ENCODE measurements at places on chromosomes 7 and 10.

DNA sequence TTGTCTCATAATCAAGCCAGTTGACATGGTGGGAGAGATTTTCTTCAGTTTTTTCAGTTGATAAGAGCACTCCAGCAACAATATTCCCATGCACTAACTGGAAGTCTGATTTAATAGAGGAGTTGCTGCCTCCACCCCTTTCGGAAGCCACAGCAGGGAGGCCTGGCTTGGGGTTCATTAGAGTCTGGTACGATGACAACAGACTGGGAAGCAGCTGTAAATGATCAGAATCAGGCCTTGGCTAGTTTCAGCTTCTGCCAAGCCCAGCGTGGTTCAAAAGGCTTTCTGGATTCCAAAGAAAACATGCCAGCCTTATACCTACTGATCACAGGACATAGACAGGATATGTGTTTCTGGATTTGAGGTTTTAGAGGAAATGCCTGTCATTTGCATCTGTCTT, 274.0 kb downstream of the CSTF2T start:
- DNase-seq: no peak

- no peak for DNase-seq
These were observed 142.5 kb downstream of the RNF216 start for GRCh38 chr7:5638994-5639393.

DNA sequence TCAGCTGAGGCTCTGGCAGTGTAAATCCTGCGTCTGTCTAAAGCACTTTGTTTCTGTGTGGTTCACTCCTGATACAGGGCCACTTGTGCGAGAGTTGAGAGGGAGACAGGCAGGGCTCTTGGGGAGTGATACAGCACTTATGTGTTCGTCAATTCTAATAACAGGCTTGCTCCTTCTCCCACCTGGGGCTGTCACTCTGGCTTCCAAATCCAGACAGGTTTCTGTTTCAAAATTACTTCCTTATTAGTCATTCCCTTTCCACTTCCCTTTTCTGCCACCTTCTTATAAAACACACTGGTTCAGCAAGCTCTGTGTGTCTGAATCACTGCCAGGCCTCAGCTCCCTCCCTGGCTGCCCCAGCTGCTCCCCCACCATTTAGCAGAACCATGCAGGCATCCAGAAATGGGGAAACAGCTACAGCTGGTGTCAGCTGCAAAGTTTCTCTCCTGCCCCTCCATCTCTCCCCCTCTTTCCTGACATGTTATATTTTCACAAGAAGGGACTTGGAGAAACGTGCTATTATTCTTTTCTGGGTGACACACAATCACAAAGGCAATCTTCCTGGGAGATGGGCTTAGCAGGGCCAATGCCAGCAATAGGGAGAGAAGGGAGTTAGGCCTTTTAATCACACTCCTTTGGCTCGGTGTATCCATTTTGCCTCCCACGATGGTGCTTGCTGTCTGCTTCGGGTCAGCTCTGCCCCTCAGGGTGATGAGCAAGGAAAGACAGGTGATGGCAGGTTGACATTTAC, 58.4 kb upstream of the ZNRF2 start:
- DNase-seq: peak; percentile 61

DNA sequence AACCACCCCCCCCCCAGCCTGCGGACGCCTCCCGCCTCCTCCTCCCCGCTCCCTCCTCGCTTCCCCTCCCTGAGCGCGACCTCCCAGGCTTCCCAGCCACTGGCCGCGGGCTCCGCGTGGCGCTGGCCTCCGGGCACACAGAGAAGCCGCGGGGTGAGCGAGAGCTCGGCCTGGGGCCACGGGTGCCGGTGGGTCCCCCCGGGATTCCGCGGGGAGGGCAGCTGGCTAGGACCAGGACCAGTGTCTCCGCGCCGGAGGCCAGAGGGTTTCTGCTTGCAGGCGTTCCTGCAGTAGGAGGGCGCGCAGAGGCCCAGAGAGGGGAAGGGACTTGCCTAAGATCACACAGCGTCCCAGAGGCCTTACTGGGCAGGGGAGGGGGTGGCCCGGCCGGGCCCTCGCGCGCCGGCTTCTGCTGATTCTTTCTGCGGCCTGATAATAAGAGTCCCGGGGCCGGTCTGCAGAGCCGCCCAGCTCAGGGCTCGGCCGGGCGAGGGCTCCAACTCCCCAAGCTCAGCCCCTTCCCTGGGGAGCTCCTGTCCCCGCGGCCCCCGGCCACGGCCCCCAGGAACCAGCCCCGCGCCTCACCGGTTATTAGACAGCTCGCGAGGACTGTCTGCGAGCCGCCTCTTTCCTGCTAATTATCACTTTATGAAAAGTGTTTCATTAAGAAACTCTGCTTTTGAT, 10.1 kb downstream of the UNCX start:
- DNase-seq: no peak

DNA sequence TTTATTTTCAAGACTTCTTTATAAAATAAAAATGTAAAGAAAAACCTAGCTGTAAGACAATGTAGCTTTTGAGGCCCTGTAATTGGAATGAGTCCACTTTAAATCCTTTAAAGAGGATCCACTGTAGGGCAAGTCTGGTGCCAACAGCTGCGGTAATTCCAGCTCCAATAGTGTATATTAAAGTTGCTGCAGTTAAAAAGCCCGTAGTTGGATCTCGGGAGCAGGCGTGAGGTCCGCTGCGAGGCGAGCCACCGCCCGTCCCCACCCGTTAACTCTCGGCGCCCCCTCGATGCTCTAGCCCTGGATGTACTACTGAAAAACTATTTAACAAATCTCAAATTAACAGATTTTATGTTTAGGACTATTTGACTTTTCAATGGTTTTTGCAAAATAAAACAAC, 414.7 kb upstream of the SEMA3C start:
- DNase-seq: no peak

- peak; percentile 55 for DNase-seq
These were observed 99.6 kb upstream of the DIP2C start for GRCh38 chr10:788796-789748.

- no peak for DNase-seq
These were observed 91.3 kb downstream of the CYTH3 start for GRCh38 chr7:6181136-6181535.

DNA sequence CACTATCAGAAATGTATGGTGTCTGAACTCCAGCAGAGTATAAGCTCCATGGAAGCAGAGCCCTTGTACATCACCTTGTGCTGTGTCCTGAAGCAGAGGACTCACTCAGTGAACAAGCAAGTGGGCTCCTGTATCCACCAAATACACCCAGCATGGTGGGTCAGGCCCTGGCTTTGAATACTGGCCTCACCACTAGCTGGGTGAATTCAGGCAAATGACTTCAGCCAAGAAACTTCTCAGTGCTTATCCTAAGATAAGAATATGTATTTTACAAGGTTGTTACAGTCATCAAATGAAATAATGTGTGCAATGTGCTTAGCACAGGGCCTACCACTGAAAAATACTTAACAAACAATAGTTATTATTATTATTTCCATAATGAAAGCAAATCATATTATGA, 62.6 kb downstream of the CALD1 start:
- no peak for DNase-seq

GRCh38 chr7:158698657-158699195, 5.9 kb downstream of the NCAPG2 start:
- DNase-seq: no peak

- no peak for DNase-seq
These were observed 54.1 kb downstream of the KIAA1217 start for GRCh38 chr10:24262929-24263590.

GRCh38 chr10:24448351-24448999, 239.5 kb downstream of the KIAA1217 start:
- DNase-seq: no peak

- no peak for DNase-seq
These were observed 73.1 kb downstream of the LANCL2 start for GRCh38 chr7:55438085-55438756.

DNA sequence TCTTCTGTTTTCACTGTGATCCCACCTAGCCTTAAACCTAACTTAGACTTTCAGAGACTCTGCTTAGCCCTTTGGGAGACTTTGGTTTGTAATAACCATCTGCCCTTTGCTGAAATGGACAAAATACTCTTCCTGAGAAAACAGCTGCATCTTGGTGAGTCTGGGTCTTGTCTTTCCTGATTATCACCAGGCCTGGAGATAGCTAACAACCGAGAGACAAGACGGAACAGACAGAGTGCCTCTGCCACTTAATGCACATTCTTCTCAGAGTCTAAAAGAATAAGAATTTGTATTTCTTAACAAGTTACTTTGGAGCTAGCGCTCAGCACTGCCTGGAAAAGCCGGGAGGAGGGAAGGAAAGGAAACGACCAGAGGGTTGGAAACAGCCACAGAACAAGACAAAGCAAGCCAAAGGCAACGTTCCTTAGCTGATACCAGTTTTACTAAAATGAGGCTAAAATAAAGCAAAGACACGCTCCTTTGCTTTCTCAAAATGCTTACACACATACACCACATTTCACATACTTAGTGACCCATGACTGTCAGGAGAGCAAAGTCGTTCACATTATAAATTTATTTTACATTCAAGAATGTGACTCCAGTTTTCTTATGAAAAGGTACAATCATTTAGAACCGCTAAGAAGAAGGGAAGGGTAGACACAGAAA, 70.3 kb upstream of the DGKI start:
- no peak for DNase-seq

GRCh38 chr7:103702454-103702853, 256.4 kb upstream of the SLC26A5 start:
- no peak for DNase-seq

DNA sequence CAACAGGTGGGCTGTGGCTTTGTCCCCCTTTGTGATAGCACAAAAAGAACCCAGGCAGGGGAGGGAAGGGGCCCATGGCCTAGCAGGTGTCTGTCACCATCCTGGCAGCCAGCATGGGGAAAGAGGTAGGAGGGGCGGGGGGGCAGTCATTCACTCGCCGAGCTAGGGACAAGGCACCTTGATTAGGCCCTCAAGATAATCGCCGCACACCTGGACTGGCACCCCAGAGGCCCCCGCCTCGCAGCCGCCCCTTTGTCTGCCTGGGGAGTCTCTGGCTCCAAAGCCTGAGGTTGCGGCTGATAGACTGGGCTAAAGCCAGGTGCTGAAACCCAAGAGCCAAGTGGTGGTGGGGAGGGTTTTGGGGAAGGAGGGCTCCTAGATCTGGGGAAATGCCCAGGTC, 151.2 kb upstream of the PCBD1 start:
- no peak for DNase-seq

GRCh38 chr7:111255576-111255975, 164.6 kb downstream of the LRRN3 start:
- DNase-seq: no peak

GRCh38 chr7:29119538-29119937, 26.8 kb downstream of the CPVL start:
- no peak for DNase-seq

GRCh38 chr10:120540486-120540885, 83.5 kb downstream of the PLPP4 start:
- no peak for DNase-seq

DNA sequence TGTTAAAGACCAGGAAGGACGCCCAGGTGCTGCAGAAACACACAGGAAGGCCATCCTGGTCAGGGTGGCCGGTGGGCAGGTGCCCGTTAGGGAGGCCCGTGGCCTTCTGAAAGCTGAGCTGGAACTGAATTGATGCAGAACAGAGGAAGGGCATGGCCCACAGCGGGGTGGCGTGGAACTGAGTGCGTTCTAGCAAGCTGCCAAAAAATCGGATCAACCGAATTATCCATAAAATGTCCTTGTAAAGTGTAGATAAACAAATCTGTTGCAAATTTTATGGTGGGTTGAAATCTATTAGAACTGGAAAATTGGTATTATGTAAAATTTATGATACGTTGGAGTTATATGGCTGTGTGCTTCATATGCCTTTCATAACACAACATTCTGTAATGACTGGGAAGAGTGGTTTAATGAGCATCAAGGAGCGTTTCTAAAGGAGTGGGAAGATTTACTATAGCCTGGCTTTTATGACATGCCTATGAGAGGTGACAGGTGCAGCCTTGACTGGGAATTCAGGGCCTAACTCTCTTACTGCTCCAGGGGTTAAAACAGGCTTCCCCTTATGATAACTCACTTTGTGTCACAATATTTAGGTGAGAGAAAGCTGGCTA, 108.1 kb downstream of the GPR26 start:
- no peak for DNase-seq

GRCh38 chr10:44925811-44926750, 14.9 kb downstream of the TMEM72 start:
- no peak for DNase-seq

DNA sequence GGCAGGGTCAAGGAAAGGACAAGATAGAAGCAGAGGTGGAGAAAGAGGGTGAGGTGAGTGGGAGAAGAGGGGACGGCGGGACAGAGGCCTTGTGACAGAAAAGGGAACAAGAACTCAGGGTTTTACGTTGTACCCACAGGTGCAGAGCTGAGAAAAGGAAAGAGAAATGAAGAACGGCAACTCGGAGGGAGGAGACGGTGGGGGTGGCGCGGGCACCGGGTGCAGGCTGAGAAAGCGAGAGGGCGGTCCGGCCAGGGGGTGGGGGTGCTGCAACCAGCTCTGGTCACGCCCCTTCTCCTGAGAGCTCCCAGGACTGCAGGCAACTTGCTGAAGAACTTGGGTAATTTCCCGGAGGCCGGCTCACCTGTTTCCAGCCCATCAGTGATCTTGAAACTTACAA, 65.3 kb downstream of the CARD11 start:
- no peak for DNase-seq

GRCh38 chr7:150656047-150656446, 23.9 kb upstream of the GIMAP6 start:
- no peak for DNase-seq

DNA sequence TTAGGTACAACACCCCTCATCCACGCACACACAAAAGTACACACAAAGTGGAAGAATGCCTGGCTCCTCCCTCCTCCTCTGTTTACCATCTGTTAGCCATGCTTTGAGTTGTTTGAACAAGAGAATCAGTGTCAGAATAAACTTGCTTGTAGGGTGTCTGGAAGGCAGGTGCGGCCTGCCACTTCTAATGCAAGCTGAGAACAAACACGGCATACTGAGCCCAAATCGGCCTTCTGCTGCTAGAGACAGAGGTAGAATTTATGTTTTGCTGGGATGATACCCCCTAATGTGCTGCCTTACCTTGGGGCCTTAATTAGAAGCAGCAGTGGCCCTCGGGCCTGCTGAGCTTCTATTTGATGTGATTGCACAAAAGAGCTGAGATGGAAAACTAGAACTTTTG, 24.9 kb upstream of the FAM180A start:
- no peak for DNase-seq

DNA sequence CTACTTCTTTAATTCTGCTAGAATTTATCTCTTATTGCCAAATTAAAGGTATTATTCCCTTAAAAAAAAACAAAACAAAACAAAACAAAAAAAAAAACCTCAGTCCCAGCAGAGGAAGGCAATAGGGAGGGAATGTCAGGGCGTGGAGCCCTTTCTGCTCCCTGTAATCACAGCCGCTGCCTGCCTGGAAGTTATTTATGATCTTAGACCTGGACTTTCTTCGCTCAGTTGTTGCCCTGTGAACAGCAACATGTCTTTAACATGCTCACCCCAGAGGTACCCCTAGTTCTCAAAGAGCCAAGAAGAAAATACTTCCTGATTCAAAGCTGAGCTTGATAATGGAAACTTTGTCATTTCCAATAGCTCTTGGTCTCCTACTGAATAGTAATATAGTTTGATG, 7.7 kb downstream of the FAM180A start:
- DNase-seq: no peak
